HAP-1 (cell line): ENCODE measurements at places on chromosomes 1 and 21.

- no peak for DNase-seq
These were observed 30.1 kb downstream of the OLFML3 start for GRCh38 chr1:114009393-114009792.

DNA sequence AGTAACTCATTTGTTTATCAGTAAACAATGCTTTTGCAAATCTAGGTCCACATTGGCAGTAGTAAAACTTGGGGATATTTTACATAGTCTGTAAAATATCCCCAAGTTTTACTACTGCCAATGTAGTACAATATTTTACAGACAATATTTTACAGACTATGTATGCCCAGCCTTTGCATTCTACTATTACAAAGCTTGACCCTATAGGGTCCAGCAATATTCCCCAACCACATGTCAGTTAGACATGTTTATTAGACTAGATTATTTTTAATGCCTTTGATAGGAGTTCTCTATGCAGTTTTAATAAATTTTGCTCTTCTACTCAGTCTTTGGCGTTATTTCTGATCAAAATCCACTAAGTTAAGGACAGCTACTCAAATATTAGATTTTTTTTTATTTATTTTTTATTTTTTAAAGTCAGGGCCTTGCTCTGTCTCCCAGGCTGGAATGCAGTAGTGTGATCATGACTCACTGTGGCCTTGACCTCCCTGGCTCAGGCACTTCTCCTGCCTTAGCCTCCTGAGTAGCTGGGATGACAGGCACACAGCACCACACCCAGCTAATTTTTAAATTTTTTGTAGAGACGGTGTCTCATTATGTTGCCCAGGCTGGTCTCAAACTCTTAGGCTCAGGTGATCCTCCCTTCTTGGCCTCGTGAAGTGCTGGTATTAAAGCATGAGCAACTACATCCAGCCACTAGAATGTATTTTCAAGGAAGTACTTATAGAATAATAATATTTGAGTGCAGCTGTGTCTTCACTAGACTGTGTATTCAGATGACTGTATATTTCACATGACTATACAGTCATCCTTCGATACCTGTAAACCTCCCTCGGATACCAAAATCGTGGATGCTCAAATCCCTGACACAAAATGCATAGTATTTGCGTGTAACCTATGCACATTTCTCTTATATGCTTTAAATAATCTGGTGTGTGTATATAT is 19.8 kb downstream of the MIER1 start:
- DNase-seq = no peak

- no peak for DNase-seq
These were observed 14.0 kb upstream of the ETV3L start for GRCh38 chr1:157113631-157114030.

- DNase-seq = no peak
These were observed 81.1 kb downstream of the NR5A2 start for GRCh38 chr1:200108659-200109058.

GRCh38 chr1:158830904-158831507 is at the start of gene MNDA:
MNDA (plus strand) TSS chr1:158831351; CDS start chr1:158842154, 10,803 bp downstream.
- no peak for DNase-seq

DNA sequence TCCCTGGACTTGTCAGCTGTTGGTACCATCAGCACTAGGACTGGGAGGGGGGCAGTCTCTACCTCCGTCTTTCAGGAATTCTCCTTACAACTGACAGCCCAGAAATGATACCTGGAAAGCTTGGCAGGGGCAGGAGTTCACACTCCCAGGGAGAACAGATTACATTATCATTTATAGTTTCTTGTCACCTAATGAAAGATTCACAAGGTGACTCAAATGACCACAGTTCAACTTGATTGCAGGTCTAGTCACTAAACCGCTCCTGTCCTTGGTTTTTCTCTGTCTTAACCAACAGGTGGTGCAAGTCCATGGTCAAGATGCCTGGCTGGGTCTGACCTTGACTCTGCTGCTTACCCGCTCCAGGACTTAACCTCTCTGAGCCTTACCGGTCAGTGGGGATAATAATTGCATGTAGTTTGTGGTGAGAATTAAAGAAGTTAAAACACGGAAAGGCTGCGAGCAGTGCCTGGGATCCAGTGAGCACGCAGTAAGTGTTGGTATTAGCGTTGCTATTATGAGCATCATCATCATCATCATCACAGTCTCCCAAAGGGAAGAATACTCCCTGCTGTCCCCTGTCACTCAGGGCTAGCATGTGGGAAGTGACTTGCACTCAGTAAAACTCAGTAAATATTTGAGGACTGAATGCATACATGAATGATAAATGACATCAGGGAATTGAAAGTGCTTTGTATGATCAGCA is 125.3 kb upstream of the CD34 start:
- no peak for DNase-seq

- no peak for DNase-seq
These were observed 13.1 kb downstream of the UBIAD1 start for GRCh38 chr1:11285883-11286734.

- DNase-seq = no peak
These were observed 52.7 kb upstream of the PLA2G4A start for GRCh38 chr1:186775881-186776560.

DNA sequence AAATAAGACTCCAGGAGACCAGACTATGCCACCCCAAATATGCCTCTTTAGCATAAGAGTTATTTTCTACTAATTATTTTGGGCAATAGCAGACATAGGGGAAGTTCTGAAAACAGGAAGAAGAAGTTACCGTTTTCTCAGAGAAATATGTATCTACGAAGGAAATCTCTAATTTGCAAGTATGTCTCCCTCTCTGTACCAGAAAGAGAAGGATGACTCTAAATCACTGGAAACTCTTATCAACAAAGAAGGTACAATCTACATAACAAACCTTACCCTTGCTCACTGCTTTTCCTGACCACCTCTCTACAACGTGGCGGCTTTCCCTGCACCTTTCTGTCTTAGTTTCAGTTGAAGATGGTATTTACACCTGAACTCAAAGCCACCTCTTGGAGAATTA is 49.0 kb downstream of the OMA1 start:
- DNase-seq = no peak

- DNase-seq = no peak
These were observed 78.2 kb upstream of the TENT5C start for GRCh38 chr1:117527566-117528102.

DNA sequence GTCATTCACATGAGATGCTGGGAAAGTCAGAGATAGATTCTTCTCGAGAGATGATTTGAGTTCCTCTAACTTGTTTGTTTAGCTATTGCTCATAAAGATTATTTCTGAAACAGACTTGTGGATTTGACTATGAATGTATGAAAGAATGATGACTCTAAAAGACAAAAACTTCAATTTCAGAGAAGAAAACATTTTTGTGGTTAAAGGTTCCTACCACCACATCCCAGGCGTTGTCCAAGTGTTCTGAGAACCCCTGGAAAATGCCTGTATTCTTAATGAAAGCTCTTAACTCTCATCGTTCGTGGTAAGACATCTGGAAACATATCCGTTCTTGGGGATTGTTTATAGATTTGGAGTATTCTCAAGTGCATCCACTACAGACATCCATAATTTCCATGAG is 228.7 kb downstream of the BARHL2 start:
- no peak for DNase-seq

GRCh38 chr1:82762829-82763532 is 962.2 kb downstream of the ADGRL2 start:
- DNase-seq = no peak

DNA sequence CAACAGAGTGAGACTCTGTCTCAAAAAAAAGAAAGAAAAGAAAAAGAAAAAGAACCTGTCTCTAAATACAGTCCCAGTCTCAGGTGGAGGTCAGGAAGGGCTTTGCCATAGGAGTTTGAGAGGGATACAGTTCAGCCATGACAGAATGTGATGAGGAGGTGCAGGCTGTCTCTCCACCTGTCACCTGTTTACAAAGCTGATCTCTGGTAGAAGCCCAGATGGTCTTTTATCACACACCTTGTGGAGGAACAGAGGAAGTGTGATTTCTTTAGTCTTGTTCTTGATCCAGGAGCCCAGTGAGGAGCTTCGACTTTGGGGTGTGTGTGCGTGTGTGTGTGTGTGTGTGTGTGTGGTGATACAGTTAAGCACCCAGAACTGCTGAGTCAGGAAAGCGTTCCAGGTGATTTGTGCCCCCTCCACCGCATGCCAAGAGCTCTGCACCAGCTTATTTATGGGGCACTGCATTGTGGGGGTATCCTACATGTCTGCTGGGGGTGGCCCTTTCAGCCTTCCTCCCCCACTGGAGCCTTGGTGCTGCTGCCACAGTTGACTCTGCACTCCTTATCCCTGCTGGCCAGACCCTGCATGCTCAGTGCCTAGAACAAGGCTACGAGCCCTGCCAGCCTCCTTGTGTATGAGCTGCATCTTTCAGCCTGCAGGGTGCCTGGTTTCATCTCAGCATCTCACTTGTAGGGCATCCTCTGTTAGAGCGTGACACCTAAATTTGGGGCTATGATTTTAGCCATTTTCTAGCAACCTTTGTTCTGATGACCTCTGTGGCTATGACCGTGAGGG is 19.3 kb downstream of the DOP1B start:
- no peak for DNase-seq

GRCh38 chr1:224175617-224176016 is 7.4 kb upstream of the DEGS1 start:
- no peak for DNase-seq

DNA sequence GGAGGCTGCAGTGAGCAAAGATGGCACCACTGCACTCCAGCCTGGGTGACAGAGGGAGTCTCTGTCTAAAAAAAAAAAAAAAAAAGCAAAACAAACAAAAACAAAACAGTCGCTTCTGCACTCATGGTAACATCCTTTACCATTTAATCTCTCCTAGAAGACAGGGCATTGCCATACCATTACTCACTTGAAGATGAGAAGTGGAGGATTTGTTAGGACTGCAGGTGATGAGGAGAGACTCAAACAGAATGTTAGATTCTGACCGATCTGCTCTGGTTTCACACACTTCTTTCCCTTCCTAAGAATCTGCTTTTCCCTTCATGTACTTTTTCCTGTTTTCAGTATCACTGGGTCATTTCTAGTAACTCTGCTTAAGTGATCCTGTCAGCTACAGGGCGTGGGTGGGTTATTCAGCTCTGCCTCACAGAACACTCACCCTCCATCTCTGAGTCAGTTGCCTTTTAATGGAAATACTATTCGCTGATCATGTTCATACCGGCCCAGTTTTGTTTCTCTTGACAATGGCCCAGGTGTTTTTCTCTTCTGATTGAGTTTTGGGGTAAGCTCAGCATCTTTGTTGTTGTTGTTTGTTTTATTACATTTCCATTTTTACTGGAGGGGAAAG is 148.0 kb upstream of the ERG start:
- DNase-seq = no peak

DNA sequence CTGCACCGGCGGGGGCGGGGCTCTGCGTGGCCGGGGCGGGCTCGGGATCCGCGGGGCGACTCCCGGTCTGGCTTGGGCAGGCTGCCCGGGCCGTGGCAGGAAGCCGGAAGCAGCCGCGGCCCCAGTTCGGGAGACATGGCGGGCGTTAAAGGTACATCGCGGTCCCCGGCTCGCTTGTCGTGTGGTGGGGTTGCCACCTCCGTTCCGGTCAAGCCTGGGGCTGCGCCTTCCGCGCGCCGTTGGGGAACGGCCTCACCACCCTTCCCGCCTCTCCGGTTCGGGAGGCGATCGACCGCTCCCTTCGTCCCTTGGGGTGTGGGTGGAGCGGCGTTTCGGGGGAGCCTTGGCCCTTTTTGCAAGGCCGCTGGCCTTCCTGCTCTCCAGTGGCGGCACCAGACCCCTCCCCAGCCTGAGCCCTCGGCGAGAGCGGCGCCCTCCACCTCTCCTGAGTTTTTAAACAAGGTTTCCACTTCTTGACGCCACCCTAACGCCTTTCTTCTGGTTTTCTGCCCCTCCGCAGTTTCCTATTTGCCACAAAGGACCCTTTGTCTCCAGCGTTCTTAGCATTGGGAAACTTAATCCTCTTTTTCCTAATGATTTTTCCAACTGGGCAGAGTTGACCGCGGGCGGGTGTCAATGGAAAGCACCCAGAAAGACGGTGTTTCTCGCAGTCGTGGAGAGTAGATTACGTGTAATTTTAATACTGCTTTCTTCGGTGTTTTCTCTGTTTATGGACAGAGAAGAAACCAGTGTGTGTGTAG is at the start of the genes LEPR and LEPROT:
LEPR (plus strand) TSS at position 79 of the 761 bp plus-strand sequence. CDS start 144,898 bp downstream, outside the sequence.
LEPROT (plus strand) TSS at position 79 of the 761 bp plus-strand sequence; CDS start at position 136, 57 bp downstream.
- no peak for DNase-seq

DNA sequence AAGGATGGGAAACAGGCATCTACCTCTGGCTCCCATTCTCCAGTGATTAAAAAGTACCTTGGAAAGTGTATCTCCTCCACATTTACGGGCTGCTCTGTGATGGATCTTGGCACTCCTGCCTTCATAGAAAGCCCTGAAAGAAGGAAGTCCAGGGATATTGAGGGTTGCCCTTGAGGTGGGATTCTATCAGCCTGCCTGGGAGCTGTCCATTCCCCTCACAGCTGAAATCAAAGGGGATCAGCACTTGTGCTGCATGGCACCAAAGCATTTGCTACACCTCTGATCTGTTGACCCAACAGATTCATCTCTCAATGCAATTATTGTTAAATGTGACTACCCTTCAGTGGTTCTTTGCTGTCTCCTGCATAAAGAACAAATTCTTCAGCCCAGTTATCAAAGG is 442.0 kb upstream of the RUNX1 start:
- DNase-seq = no peak

DNA sequence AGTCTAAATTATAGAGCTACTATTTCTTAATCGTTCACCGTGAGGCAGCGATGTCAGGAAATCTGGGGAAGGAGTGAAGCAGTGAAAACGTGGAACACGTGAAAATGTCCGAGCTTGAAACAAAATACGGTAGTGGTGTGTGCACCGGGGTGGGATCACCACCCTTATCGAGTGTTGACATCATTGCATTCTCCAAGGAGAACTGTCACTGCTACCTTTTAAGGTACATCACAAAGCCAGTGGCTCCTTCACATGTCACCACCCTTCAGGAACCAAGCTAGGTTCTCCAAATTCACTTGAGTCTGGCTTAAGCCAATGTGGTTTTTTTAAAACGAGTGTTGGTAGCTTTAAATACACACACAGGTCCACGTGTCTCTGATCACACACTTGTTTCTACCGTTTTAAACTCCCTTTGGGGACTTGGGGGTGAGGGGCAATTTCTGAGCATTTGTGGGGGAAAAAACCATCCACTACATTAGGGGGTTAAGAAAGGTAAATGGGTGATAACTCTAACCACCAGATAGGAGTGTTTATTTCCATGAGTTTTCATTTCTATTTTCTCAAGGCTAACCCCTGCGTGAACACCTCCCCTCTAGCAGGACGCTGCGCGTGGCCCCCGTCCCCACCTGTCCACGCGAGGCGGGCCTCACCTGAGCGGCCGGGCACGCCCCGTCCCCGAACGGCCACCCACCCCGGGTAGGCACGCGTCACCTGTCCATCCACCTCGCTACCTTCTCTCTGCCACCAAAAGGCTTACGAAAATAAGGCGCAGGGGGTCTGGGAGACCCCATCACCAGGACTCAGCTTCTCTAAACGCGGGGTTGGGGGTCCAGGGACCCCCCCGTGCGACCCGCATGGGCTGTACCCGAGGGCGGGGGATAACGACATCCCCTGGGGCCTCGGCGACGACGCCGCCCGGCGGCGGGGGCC is 978 bp downstream of the PRDM15 start:
- DNase-seq = peak; percentile 44

GRCh38 chr1:66996018-66996682 is 57.8 kb downstream of the SLC35D1 start:
- DNase-seq = peak; percentile 66

- no peak for DNase-seq
These were observed 68.3 kb downstream of the ADARB1 start for GRCh38 chr21:45142469-45143308.

- DNase-seq = no peak
These were observed 663 bp downstream of the CAMTA1 start for GRCh38 chr1:6785728-6786505.

- DNase-seq = no peak
These were observed 721.9 kb downstream of the PTPRU start for GRCh38 chr1:29958271-29958670.
